Renal cortex interstitium (tissue), 15 donors: ENCODE measurements at places on chromosomes 7 and 10. TPM values are rescaled to one million over a fixed set of nuclear protein-coding genes. Genes with fewer than 3 reads are reported as not detected.

GSTK1 gene
- polyA plus RNA-seq, result 182 TPM

MYO1G gene
- 0.70 TPM for polyA plus RNA-seq

MDH2 gene
- 183 TPM for polyA plus RNA-seq

HERC4 gene
- polyA plus RNA-seq, result 59.7 TPM

GJD4 gene
- polyA plus RNA-seq, result 0.17 TPM
